ENCODE measurements at places on chromosomes 3 and 15.

DNA sequence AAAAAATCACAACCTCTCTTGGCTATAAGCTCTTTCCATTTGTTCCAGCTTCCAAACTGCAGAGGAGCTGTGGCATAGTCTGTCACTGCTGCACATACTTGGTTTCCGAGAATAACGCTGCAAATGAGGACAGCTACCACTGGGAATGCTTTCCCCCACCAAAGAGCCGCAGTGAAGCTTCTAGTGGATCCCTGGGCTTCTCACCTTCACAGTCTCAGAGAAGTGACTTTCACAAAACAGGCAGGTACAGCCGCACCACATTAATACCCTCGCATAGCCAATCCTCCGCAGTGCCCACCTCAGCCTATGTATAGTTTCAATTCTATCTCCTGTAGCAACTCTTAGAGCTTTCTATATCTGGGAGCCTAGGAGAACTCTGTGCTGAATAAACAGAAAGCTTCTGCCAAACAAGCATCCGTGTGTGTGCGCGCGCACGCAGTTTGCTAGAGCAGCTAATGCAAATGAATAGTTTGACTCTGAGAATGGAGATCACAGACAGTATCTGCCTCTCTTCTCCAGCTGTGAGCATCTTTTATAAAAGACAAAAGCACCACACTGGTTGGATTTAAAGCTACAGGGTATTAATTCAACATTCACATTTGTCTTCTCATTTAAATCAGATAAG, 81.9 kb upstream of the PLXND1 start:
- no peak for DNase-seq

DNA sequence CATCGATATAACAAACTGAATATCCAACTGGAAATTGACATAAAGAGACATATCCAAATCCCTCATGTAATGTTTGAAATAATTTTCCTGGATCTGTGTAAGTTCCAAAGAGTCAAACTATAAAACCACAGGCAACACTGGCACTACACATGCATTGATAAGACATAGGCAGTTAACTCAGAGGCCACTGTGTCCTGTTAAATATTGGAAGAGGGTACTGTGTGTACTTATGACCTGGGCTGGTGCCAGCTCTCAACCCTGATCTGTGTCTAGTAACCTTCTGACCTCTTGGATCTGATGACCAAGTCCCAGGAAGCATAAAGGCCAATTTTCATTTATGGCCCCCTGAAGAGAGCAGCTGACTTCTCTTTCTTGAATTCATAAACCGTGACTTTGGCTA, 4.5 kb downstream of the NR1I2 start:
- no peak for DNase-seq

DNA sequence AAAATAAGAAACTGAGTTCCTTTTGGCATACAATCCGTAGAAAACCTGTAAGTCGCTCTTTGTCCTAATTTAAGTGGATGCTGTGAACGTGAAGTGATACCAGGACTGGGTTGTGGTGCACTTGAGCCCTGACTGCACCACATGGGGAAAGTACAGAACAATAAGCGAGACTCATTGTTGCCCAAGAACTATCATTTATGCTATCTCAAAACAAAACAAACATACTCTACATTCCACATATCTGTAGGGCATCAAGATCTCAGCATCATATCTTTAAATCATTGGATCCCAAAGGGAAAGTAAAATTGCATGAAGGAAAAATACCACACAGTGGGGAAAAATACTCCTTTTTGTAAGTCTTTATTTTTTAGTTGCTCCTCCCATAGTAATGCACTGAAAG, 580.3 kb downstream of the MECOM start:
- DNase-seq, result no peak

DNA sequence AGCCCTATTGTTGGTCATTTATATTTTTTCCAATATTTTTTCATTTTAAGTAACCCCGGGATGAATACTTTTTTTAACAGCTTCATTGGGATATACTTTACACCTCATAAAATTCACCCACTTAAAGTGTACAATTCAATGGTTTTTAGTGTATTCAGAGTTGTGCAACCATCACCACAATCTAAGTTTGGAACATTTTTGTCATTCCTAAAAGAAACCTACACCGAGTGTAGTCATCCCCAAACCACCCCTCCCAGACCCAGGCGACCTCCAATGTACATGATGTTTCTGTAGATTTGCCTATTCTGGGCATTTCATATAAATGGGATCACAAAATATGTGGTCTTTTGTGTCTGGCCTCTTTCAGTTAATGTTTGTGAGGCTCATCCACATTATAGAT, 118.3 kb upstream of the FRMD4B start:
- DNase-seq, result no peak

- no peak for DNase-seq
These were observed 35.2 kb downstream of the GLB1 start for GRCh38 chr3:33061782-33062181.

GRCh38 chr15:63523306-63523990, 19.1 kb downstream of the USP3 start:
- DNase-seq, result no peak

- DNase-seq, result no peak
These were observed 16.3 kb upstream of the NEK10 start for GRCh38 chr3:27385504-27385903.

DNA sequence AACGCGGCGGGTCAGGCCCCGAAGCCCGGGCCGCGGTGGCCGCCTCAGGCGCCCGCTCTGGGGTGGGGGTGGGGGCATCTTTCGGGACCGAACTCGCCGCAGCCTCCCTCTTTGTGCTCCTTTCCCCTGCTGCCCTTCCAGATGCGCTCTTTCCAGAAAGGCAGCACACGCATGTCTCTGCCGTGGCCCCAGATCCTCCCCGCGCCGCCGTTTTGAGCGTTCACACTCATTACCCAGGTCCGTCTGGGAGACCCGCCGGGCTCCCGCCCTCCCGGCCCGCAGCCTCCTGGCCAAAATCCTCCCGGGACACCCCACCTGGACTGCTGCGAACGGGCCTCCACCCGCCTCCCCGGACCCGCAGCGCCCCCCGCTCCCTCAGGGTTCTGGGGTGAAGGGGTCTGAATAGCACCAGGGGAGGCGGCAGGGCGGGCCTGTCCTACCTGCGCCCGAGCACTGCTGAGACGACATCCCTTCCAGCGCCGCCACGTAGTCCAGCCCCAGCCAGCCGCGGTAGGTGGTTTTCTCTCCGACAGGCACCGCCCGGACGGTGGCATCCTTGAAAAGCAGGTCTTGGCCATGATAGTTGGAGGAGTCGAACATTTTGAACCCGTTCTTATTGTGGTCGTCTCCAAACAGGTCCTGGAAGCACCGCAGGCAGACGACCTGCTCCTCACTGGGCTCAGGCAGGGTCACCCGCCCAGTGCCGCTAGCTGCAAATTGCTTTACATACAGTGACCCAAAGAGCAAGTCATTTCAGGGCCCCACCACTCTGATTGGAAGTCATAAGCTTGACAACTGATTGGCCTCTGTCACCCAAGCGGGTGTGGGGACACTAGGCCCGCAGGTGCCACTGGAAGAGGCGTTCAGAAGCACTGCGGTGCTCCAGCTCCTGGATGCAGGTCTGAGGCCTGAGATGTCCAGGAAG, 25.9 kb downstream of the MELTF start:
- DNase-seq, result no peak

GRCh38 chr3:69868841-69869420, 129.7 kb downstream of the MITF start:
- DNase-seq, result no peak

DNA sequence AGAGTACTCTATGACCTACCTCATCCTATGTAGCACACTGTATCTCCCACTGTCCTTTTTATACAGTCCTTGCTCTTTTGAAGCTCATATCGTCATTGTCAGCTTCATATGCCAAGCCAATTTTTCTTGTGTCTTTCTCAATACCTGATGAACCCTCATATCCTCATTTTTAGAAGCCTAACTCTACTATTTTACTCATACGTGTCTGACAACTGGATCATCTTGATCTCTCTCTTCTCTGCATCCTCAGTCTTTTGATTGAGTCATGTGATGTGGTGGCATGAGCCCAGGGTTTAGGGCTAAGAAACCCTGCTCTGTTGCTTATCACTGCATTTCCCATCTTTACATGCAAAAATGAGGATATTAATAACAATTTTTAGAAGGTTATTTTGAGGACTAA, 352.0 kb downstream of the LPP start:
- no peak for DNase-seq

DNA sequence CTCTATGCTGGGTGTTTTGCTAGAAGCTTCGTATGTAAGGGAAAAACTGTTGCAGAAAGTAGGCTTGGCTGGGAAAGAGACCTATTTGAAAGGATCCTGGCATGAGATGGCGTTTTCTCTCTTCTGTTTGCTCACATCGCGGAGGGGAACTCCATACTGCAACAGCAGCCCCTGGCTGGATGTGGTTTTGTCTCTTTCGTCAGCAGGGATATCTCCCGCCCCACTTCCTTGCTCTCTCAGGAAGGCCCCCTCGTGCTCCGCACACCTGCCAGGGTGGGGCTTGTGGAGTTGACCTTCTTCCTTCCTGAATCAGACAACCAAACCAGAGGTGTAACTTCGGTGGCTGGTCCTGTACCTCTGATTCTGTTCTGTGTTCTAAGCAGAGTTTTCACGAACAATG, 26.4 kb upstream of the MYZAP start:
- no peak for DNase-seq

DNA sequence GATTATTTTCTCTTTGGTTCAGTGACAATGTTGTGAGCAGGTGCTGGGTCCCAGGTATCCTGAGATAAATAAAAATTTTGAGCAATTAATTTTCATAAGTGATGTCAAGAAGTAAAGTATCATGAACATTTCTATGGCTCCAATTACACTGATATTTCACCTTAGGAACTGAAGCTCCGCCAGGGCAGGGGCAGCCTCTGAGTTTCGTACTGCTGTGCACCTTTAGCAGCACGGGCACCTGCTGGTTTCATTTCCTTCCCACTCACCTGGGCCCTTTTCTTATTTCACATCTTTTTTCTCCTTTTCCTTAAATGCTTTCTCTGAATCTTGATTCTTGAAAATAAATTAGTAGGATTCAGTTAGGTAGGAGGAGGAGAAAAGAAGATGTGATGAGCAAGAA, 1.2 kb upstream of the IL1RAP start:
- DNase-seq, result no peak

DNA sequence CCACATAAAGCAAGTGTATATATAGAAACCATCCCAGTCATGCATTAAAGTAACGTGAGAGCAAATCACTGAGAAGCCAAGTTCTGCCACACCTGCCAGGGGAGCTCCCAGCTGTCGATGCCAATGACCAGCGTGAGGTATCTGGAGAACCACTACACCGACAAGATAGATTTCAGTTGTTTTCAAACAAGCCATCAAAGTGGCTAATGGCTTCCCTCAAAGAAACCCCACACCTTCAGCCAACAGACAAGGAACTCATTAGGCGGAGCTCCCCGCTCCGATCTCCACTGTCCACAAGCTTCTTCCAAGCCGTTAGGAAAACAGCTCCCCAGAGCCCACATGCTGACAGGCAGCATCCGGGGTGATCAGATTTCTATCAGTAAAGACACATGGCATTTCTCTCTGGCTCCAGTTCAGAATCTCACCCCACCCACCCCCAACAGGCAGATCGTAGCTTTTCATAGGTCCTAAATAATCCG, 54.2 kb upstream of the SPATA12 start:
- DNase-seq, result no peak

GRCh38 chr15:76310475-76311099, 682 bp downstream of the ETFA start:
- DNase-seq, result no peak

GRCh38 chr3:61564395-61565059, 3.2 kb downstream of the PTPRG start:
- no peak for DNase-seq

- no peak for DNase-seq
These were observed 29.6 kb downstream of the GADL1 start for GRCh38 chr3:30864836-30865235.

- DNase-seq, result no peak
These were observed 81.2 kb downstream of the FBXL22 start for GRCh38 chr15:63678393-63678792.

GRCh38 chr15:63931556-63931955, 97.8 kb upstream of the HERC1 start:
- no peak for DNase-seq

- no peak for DNase-seq
These were observed 304.5 kb upstream of the SEMA6D start for GRCh38 chr15:47412802-47413201.

DNA sequence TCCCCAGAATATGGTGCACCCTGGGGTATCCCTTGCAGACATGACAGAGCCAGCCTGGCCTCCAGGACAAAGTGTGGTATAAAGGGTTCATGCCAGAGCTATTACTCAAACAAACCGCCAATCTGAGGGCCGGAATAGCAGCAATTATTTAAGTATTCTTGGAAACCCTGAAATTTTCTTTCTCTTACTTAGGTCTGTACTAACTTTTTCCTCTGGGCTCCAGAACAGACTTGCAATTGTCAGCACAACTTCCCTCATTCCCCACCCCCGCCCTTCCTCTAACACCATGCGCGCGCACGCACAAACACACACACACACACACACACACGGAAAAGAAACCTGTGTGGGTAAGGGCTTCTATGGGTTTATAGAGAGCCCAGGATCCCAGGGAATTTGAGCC, 56.3 kb downstream of the ISG20 start:
- no peak for DNase-seq

DNA sequence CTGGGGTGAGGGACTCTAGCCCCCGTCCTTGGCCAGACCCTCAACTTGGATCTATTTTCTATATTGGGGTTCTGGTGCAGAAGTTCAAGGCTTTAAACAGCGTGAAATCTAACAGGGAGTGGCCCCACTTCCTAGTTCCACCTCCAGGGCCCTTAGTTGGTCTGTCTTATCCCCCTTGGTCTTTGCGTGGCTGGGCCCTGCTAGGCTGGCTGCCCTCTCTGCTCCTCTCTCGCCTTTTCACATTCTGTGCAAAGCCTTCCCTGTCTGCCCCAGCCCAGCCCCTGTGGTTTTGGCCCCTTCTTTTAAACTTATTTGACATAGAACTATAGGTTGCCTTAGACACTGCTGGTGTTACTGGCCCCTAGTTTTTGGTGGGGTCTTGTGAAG, 5.6 kb downstream of the PPCDC start:
- DNase-seq, result no peak

DNA sequence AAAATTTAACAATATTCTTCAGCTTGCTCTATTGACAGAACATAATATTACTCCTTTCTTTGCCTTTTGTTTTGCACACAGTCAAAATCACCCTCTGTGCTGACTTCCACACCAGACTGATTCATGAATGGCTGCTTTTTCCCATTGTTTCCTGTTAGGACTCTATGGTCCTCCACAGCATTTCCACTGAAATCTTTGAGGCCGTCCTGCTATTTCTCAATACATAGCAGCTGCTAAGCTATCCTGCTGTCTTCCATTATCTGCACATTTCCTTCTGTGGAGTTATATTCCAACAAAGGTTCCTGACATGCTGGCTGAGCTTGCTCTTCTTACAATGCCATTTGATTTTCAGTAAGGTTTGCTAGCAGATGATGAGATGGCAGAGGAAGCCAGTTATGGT, 153.3 kb downstream of the EPHA3 start:
- no peak for DNase-seq
